ENCODE measurements at places on chromosomes 7 and 10.

DNA sequence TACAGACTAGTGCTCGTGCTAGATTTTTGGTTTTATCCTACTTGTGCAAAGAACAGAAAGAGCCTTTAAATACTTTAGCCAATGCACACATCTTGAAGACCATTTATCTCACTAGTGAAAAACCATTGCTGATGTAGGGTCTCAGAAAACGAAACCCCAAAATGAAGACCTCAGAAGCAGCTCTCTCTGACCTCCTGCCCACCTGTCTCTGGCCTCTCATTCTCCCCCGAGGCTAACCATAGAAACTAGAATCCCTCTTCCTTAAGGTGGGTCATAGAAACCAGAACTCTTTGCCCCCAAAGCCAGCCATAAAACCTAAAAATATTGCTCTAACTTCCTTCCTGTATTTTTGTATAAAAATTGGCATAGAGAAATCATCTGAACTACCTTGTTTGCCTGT, 112.2 kb downstream of the KIF20B start:
- DNase-seq = no peak

DNA sequence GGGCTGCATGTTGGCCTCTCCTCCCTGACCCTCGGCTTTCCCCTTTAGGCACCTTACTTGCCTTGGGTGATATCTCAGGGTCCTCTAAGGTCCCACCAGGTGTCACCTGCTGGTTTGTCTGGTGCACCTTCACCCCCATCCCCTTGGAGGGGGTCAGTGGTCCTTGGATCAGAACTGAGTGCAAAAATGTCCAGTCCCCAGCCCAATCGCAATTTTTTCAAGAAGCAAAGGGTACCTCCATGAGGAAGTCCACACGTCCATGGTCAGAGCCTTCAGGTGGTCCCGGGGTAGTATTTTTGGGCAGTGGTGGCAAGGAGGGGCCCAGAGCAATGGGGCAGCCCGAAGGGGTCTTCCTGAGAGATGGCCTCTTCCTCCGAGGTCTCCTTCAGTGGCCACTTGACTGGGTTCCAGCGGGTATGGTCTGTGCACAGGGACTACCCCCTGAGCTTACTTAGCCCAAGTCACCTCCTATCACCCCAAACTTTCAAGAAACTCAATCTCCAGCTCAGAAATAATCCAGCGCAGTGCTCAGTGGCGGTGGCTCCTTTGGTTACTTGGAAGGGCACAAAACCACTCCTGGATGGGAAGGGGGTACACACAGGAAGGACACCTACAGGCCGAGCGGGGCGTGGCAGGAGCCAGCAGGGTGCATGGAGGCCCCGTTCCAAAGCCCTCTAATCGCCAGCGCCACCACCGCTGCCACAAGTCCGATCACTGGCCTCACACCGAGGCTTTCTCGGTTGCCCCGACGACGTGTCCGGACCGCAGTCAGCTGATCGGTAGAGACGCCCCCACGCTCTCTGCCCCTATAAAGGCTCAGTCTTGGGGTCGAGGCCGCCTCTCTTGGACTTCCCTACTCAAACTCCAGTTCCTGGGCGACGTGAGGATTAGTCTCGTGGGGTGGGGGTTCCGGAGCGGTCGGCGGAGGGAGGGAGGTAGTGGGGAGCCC, 4.5 kb downstream of the SAP25 start:
- DNase-seq = peak; percentile 64

DNA sequence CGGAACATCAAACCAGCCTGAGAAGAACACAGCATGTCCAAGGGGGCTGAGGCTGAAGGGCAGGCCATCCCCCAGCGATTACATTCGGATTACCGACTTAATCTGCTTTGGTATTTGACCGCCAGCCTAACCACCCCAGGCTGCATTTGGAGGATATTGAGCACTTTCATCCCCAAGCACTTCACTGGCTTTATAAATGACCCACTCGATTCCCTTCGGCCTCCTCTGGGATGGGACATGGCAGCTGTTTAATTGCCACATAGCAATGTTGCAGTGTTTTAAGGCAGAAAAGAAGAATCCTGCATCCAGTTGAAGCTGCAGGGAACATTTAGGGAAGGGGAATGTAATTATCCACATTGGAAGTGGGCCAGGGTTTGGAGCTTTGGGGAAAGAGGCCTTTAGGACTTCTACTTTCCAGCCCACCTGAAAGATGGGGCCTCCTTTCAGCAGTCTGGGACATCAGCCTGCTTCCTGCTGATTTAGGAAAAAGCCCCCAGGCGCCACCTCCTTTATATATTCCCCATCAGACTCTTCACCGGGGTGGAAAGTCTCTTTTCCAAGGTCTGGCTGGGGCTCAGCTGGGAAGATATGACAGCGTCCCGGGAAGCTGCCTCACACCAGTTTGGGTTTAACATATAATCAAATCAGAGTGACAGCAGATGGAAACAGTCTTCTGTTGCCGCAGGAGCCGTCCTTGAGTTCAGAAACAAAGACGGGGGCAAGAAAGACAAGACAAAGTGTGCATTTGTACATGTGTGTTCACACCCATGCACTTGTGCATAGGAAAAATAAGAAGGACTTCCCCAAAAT, 9.2 kb downstream of the DPCD start:
- DNase-seq = no peak

GRCh38 chr7:32879460-32879859, 12.1 kb downstream of the KBTBD2 start:
- DNase-seq = peak; percentile 36

- no peak for DNase-seq
Measured at GRCh38 chr7:33536398-33537103, 368.8 kb upstream of the BMPER start.

DNA sequence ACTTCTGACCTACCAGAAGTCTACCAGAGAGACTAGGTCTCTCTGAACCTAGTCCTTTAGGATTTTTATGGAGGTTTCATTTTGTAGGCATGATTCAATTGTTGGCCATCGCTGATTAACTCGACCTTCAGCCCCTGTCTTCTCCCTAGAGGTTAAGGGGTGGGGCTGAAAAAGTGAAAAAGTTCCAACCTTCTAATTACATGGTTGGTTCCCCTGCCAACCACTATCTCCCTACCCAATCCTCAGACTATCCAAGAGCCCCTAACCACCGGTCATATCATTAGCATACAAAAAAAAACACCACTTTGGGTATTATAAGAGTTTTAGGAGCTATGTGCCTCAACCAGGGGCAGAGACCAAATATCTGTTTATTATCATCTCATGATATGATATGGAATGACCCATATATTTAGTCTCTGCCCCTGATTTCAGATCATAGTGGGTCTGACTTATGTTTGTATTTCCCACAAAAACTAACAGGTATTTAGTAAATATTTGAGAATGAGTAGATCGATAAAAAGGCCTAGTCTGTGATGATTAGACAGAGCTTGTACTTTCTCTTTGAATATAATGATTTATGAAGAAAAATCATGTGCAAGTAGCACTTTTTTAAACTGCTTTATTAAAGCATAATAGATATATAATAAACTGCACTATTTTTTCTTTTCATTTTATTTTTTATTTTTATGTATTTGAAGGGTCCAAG, 35.8 kb downstream of the DNAJC9 start:
- no peak for DNase-seq

DNA sequence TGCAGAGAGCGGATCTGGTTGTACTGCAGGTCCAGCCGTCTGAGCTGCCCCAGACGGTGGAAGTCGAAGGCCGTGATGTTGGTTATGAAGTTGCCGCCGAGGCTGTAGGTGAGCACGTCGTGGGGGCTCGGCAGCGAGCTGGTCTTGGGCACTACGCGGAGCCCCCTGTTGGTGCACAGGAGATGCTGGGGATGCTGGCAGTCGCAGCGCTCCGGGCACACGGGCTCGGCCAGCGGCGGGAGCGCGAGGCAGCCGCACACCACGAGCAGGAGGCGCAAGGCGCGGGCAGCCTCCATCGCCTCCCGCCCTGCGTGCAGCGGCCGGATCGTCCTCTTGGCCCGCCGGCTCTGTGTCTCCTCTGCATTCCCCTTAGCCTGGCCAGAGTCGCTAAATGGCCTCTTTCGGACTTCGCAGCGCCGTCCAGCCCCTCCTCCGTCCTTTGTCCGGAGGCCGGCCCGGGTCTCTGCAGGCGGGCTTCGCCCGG, 337 bp downstream of the TRIL start:
- DNase-seq = no peak

GRCh38 chr10:125203186-125203800, 42.9 kb upstream of the CTBP2 start:
- no peak for DNase-seq

DNA sequence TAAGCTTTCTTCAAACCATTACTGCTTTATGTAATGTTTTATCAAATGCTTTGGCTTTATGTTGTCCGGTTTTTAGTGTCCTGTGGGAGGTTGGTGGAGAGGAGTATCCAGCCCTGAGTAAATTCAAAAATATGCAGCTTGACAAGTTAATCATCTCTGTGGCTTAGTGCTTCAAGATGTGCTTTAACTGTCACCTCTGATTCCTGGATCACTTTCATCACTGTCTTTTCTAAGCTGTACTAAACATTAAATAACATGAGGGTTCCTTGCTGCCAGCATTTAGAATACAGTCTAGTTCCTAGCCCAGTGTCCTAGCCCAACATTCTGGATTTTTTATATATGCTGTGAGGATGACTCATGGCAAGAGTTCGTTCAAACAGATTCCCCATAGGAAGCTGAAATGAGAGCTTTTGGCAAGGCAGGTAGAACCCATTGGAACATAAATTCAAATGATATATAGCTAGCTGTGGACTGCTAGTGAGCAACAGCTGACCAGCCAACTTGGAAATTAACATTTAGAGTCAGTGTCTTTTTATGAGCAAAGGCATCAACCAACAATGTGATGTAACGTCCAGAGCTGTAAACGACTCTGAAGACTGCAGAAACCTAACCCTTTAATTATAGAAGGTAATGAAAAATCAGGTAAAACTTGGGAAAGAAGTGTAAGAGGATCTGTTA, 80.6 kb upstream of the OIT3 start:
- no peak for DNase-seq

Measured in suppressor macrophage treated with lipopolysaccharide for 1 hour (primary cell).